ENCODE measurements at places on chromosomes 2 and 18.

GRCh38 chr2:94870440-94871225, 597 bp upstream of the TEKT4 start:
- DNase-seq: peak; percentile 37

DNA sequence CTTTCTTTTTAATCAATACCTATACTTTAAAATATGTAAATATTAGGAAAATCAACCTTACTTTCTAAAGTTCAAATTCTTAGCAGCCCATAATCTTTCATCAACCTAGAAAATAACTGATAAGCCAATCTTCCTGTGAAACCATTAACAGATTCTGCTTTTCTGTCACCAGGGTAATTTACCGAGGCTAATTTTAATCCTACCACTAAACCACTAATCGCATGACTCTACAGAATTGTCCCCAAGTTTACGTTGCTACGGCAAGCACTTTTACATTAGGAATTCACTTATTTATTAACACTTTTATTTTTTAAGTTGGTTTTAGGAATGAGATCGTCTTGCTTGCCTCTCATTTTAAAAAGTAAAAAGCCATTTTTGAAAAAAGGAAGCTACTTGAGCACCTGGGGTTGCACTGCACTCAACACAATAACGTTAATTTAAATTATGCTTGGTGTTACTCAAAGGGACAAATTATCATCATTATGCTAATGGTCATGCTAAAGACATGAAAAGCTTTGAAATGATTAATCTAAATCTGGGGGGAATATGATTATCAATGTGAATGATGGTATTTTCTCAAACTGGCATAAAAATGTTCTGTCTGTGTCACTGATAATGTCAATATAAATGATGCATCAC, 10.2 kb downstream of the ZNF516 start:
- DNase-seq: no peak

- DNase-seq: no peak
These were observed 14.9 kb downstream of the ESPNL start for GRCh38 chr2:238114851-238115660.

GRCh38 chr18:3916082-3916481, 466.1 kb downstream of the TGIF1 start:
- DNase-seq: no peak

DNA sequence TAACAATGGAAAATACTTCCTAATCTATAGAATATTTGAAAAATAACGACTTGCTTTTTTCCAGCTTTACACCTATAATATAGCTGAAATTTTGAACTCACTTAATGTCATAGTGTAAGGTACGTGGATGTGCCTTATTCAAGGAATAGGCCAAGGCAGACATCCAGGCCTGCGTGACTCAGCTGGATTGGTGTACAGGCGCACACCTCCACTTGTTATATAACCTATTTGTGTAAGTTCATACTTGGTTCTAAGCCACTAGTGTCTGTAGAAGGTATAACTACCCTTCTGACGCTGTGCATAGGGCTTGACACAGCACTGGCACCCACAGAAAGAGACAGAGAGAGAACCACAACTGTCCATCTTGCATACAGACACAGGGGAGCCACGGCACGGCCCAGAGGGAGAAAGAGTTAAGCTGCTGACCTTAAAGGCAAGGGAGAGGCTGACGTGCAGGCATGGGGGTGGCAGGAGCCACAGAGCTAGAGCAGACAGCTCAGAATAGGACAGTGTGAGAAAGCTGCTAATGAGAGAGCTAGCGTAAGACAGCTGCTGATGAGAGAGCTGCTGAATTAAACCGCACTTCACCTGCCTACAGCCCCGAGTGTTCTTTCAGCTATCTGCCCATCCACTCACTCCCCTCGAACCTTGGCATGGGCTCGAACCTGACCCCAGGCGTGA, 16.1 kb downstream of the CCDC178 start:
- DNase-seq: no peak

DNA sequence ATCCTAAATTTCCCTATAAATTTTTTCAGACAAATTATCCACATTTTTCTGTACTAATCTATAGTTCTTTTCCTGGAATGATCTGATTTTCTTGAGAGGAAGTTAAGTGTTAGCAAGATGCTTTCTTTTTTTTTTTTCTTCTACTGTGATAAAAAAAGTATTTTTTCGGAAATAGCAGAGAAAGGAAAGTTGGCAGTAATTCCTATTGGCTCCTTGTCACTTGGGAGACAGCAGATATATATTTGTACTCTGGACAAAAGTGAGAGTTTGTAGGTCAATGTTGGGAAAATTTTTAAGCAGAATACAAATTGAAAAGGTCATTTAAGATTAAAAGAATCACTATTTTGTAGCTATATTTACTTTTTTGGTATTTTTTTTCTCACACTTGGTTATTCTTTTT, 635.7 kb upstream of the NRXN1 start:
- DNase-seq: no peak

Measured in activated T-cell treated with anti-CD3 and anti-CD28 coated beads, Interleukin-2, amount 50 U/mL, for 24 hours (primary cell).